ENCODE measurements at places on chromosomes 1 and 21.

- DNase-seq = no peak
Measured at GRCh38 chr1:201503397-201504176, 3.3 kb downstream of the CSRP1 start.

GRCh38 chr1:226723657-226724532 lies 15.2 kb downstream of the ITPKB start:
- no peak for DNase-seq

DNA sequence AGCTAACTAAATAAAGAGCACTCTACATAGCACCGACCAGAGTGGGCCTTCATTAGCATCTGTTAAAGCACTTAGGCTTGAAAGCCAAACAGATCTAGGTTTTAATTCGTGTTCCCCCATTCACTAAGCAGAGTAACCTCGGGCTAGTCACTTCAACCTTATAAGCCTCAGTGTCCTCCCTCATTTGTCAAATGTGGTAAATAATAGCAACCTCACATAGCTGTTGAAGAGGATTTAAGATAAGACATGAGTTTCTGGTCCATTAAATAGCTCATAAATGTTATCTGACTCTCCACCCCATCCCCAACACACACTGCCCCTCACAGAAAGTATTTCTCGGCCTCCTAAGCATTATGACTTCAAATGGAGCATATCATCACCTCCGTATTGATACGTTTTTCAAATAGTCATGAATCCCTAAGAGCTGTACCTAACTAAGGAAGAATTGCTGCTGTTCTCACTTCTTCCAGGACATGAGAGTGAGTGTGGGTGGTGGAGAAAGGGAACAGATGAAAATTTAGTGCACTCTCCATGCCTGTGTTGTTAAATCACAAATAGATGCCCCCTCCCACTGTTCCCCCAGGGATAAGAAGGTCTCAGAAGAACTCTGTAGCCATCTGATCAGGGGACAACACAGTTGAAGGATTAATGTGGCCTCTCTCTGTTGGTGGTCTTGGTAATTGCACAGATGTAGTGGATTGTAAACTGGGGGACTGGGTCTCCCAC lies 47.6 kb downstream of the PLPP3 start:
- DNase-seq = no peak

DNA sequence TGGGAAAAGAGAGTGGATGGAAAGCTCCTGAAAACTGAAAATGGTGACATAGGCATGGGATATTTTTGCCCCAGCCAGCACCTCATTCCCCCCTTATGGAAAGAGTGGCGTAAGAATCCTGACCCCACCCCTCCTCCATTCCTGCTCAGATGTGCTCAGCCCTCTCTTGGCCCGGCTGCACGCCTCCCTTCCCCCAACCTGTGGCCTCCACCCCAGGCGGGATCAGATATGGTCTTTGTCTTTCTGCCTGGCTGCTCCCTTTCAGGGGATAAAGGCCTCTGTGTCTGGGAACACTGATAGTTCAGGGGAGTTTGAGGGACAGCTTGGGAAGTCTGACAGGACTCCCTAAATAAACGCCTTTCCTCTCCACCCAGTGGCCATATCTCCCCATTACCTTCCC lies 49.8 kb downstream of the KIRREL1 start:
- DNase-seq = no peak

GRCh38 chr21:21921410-21922232 lies 923.4 kb downstream of the NCAM2 start:
- DNase-seq = no peak

DNA sequence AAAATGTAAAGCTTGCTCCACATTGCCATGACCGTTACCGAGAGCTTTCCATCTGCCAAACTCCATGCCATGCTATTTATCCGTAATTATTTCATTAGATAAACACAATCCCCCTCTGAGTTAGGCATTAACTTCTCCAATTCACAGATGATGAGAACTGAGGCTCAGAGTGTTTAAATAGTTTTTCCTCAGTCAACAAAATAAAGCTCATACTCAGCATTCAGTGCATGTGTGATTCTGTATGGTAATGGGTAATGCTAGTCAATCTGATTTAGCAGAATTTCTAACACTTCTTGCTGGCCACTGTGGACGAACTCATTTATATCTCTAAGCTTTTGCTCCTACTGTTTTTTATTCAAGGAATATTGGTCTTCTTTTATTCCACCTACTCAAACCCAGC lies 17.3 kb downstream of the SAMSN1 start:
- no peak for DNase-seq

- DNase-seq = no peak
Measured at GRCh38 chr1:48019714-48020315, 22.6 kb upstream of the TRABD2B start.
